ENCODE measurements at places on chromosomes 11 and 22.
A peak's percentile ranks its signal among the peaks of the same experiment; 100 is the strongest.

DNA sequence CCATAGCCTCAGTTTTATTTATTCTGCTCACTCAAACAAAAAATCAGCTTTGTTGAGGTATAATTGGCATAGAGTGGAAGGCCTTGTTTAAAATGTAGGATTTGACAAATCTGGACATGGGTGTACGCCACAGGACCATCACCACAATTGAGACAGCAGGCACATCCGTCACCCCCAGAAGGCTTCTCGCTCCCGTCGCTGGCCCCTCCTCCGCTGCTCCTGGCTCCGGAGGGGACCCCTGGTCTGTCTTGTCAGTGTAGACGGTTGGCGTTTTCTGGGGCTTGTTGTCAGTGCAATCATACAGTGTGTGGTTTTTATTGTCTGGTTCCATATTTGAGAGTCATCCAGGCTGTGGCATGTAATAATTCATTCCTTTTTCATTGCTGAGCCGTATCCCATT, 97.6 kb downstream of the KCNQ1 start:
- no peak for DNase-seq

DNA sequence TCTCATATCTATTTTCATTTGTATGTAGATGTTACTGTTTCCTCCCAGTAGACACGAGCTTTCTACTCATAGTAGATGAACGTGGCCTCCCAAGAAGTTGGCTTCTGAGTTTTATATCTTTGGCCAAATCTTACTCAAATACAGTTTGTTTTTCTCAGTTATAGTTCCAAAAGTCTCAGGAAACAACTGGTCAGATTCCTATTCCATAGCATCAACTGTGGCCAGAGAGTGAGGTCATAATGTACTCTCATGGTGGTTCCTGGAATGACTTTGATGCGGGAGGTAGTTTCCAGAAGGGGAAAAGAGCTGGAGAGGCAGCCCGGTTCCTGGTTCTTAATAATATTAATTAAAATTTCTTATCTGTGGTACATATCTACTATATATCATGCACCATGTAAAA, 77.3 kb downstream of the SLC17A6 start:
- DNase-seq: no peak

DNA sequence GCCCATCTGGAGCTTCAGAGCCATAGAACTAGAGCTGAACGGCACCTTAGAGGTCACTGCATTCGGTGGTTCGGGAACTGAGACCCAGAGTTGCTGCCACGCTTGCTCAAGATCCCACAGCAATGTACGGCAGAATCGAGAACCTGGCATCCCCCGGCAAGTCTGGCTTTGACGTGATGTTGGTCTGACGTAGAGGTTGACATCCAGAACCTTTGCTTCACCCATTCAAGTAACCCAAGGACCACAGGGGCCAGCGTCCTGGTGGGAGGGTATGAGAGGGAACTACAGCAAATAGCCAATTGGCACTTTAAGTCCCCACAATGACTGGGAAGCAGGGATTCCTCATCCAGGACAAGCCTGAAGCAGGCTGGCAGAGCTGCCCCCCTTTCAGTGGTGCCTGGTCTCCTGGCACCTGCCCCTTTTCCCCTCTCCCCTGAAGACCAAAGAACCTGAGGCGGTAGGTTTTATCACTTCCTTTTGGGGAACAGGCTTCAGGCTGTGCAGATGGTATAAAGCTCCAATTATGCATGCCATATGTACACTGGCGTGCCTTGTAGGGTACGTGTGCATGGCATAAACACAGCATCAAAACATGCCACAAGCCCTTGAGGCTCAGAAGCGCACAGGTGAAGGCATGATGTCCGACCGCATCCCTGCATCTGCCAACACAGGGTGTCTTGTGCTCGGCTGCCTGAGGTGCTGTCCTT, 15.3 kb upstream of the TEF start:
- DNase-seq: no peak

DNA sequence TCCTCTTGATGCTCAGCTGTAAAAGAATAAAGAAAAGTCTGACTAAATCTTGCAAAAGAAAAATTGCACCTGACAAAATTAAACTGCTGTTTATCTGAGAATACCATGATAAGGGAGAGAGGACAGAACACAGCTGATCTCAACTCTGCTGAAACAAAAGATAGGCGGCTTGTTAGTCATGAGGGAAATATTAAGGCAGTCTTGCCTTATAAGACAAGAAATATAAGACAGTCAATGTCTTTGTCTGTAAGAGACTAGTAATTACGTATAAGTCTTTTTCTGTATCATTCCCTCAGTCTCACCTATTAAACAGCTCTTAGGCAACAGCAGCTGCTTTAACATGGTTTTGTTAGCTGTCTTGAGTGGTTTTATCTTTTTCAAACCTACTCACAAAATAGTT, 296.6 kb downstream of the LUZP2 start:
- no peak for DNase-seq

DNA sequence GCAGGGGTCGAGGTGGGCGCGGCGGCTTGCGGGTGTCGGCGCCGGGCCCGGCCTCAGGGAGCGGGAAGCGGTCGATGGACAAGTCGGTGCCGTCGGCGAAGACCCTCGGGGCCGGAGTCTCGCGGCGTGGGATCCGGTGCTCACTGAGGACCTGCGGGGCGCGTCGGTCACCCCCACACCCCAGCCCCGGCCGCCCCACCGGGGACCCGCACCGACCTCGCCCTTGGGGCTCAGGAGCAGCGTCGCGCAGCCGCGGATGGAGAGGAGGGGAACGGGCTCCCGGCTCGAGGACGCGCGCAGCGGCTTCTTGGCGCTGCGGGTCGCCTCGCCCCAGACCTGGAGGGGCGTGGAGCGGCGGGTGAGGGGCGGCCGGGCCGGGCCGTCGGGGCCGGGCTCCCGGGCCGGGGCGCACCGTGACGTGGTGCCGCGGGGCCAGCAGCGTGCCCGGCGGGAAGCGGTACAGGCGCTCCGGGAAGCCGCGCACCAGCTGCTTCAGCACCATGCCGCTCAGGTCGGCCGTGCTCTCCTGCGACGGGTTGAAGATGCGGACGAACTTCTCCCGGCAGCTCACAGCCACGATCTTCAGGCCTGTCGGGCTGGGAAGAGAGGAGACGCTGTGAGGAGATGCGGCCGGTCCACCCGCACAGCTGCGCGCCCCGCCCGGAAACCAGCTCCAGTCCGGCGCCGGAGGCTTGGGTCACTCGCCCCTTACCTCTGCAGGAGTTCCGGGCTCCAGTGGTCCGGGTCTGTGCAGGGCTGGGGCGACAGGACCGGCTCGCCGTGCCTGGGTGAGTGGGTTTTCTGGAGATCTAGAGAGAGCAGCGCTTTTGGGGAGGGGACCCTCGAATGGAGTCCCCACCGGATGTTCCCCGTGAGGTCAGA, 4.5 kb downstream of the LMNTD2 start:
- DNase-seq: no peak

GRCh38 chr11:132264616-132265015, 894.2 kb downstream of the NTM start:
- peak; percentile 90 for DNase-seq

DNA sequence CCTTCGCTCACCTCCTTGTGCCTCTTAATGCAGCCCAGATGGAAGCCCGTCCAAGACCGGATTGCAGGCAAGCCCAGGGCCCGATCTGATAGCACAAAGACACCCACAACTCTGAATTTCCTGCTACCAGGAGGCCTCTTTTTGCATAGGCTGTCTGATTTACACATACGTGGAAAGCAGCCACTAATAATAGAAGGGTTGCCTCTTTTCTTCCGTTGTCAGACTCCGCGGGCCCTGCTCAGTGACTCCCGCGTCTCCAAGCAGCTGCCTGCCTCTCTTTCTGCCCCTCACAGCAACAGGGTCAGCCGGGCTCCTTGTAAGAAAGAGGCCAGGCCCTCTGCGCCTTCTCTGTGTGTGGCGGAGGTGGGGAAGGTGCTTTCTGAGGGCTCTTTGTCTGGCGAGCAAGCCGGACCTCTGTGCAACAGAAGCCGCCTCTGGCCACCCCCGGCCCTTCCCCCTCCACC, 26.7 kb downstream of the FLI1 start:
- DNase-seq: no peak

- no peak for DNase-seq
Measured at GRCh38 chr11:71843858-71844257, 10.9 kb downstream of the DEFB108B start.

DNA sequence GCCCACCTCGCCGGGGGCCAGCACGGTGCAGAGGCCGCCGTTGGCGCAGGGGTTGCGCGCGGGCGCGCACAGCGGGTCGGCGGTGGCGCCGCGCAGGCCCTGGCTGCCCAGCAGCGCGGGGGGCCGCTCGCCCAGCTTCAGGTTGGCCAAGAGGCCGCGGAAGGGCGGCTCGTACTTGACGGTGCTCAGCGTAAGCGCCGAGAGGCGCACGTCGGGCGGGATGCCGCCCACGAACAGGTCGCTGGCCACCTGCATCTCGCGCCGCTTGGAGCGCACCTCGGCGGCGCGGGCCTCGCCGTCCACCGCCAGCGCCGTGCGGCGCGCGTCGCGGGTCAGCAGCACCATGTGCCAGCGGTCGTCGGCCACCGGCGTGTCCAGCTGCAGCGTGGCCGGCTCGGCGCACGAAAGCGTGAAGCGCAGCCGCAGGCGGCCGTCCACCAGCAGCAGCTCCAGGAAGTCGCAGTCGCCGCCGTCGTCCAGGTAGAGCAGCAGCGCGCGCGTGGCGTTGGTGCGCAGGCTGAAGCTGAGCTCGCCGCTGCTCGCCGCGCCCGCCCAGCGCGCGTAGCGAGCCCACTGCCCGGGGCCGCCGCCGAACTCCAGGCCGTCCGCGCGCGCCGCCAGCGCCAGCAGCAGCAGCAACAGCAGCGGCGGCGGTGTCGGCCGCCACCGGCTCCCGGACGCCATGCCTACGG, 9.8 kb downstream of the NRXN2 start:
- DNase-seq: no peak

DNA sequence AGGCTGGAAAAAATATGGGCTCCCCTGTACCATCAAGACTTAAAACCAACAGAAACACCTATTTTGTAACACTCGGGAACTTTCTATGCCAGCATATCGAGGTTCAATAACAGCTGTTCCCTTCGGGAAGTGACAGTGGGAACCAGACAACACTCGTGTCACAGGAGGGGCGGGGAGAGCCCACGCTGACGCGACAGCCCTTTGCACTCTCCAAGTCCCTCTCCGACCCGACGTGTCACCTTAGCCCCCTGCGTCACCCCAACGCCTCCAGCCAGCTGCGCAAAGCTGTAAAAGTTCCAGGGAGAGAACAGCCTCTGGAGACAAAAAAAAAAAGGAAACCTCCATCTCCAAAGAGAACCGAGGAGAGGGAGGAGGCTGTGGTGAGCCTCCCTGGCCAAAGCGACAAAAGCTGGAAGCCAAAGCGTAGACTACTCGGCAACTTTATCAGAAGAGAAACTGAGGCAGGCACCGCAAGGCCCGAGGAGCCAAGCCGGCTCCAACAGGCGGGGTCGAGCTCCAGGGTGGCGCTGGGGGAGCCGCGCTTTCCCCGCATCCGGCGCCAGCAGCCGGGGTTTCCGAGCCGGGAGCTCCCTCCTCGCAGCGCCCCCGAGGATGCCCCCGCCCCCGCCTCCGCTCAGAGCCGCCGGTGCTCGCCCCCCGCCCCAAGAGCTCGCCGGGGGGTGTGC, 751 bp downstream of the ARFGAP3 start:
- DNase-seq: peak; percentile 17

- peak; percentile 43 for DNase-seq
Measured at GRCh38 chr11:119666463-119667131, 62.4 kb downstream of the NECTIN1 start.

DNA sequence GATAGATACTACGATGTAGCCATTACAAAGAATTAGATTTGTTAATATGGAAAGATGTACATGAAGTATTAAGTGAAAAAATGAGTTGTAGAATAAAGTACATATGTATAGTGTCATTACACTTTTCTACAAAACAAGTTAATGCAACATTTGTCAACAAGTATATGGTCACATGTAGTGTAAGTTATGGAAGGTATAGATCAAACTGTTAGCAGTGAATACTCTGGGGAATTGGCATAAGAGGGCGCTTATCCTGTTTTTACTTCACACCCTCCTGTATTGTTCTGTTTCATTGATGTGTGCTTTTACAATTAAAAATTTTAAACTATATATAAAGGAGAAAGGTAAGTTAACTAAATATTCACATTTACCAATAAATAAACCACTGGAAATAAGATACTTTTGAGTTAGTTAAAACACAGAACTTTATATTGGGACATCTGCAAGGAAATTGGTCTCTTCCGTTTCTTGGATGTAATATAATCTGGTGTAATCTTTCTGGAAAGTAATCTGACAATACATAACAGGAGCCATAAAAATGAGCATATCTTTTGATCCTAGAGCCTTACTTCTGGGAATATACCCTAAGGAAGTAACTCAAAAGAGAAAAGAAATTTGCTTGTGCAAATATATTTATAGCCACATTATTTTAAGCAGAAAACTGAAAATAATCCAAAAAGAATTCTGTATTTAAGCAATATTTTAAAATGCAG, 34.5 kb downstream of the CSTPP1 start:
- no peak for DNase-seq

All from CMK (cell line).